ENCODE measurements at places on chromosomes 7 and 10.

GRCh38 chr7:158001621-158002320, 585.9 kb downstream of the PTPRN2 start:
- no peak for DNase-seq

DNA sequence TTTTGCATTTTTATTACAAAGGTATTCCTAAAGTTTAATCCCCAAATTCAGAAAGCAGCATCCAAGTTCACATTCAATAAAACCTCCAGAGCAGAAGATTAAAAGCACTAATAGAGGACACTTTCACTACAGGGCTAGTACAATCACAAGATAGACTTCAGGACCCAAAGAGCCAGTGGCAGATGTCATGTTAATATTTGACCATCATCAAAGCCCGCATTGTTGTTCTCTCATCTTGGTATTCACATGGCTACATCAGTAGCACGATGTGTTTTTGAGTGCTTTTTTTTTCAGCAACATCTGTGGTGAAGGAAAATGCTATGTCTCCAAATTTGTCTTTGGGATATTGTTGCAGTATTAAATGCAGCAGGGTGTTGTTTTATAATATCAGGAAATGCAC, 134.3 kb downstream of the ARL4A start:
- no peak for DNase-seq

GRCh38 chr7:73735528-73735905, 3.1 kb downstream of the ABHD11 start:
- no peak for DNase-seq

DNA sequence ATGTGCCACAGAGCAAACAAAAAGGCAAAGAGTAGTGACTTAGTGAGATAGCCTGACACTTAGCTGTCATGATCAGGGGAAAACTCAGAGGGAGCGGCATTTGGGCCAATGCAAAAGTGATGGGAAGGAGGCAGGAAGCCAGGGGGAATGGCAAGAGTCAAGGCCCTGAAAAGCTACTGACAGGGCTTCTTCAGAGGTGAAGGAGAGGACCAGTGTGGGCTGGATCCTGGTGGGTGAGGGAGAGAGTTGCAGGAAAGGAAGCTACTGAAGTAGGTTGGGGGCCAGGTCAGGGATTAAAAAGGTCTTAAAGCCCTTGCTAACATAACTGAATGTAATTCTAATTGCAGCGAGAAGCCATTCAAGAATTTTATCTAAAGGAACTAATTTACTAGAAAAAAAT, 117.0 kb downstream of the AASS start:
- no peak for DNase-seq

DNA sequence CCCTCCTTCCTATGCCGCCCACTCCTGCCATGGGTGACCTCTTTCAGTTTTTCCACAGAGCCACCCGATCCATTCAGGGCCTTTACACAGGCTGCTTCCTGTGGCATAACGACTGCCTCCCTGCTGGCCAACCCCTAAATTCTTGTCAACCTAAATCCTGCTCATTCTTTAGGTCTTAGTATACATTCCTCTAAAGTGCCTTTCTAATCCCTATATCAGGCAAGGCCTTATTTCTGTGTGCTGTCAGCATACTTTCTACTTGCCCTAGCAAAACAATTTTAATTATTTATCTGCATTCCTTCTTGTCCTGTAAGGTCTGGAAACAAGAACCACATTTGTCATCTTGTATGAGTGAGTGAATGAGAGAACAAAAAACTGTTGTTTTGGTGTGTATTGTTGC, 132.4 kb downstream of the DNAH11 start:
- no peak for DNase-seq

DNA sequence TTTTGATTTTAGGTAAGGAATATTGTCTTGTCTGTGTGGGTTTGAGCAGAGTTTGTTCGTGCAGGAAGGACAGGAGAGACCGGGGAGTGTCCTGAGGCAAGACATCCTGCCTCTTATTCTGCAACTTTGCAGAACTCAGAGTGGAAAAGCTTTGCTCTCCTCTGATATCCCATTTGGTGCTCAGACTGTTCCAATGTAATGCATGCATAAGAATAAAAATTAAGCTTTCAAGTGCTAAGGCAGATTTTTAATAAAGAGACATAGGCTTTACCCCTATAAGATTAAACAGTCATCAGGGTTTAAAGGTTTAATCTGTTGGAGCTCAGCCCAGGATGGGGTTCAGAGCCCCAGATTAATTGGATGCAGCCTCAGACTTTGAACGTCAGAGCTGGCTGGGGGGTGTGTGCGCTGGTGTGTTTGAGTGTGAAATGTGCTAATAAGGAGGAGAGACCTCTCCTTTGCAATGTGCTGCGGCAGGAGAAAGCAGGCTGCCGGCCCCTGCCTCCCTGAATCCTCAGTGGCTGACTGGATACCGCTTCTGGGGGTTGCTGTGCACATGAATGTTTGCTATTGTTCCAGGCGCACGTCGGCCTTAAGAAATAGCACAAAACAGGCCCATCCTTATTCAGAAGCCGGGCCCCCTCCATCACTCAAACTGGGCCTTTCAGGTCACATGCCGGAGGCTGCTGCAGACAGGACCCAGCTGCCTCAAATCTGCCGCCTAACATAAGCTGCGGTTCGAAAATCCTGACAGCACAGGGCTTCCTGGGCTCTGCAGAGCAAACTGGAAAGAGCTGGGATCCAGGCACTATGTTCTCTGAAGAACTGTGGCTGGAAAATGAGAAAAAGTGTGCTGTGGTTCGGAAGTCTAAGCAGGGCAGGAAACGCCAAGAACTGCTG, 84.1 kb upstream of the PRR15 start:
- DNase-seq, result peak; percentile 44

GRCh38 chr10:101444058-101444898, 90.3 kb downstream of the BTRC start:
- DNase-seq, result no peak

GRCh38 chr7:24657980-24658379, 84.7 kb downstream of the PALS2 start:
- DNase-seq, result no peak

DNA sequence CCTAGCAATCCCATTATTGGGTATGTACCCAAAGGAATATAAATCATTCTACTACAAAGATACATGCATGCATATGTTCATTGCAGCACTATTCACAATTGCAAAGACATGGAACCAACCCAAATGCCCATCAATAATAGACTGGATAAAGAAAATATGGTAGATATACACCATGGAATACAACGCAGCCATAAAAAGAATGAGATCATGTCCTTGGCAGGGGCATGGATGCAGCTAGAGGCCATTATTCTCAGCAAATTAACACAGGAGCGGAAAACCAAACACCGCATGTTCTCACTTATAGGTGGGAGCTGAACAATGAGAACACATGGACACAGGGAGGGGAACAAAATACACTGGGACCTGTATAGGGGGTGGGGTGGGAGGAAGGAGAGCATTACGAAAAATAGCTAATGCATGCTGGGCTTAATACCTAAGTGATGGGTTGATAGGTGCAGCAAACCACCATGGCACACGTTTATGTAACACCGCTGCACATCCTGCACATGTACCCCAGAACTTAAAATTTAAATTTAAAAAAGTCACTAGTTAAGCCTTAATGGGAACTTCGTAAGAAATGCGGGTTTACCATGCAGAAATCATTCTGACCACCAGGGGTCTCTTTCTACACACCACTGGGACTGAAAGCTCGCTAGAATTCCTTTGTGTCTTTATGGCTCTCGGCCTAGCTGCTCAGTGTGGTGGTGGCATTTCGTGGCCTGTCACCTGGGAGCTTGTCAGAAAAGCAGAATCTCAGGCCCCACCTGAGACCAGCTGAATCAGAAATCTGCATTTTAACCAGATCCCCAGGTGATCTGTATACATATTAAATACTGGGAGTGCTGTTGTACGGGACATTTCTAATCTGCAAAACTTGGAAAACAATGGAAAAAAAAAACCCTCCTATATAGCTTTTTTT, 9.5 kb downstream of the ANKRD1 start:
- peak; percentile 41 for DNase-seq

GRCh38 chr10:96413151-96413787, 54.5 kb upstream of the OPALIN start:
- DNase-seq, result no peak

DNA sequence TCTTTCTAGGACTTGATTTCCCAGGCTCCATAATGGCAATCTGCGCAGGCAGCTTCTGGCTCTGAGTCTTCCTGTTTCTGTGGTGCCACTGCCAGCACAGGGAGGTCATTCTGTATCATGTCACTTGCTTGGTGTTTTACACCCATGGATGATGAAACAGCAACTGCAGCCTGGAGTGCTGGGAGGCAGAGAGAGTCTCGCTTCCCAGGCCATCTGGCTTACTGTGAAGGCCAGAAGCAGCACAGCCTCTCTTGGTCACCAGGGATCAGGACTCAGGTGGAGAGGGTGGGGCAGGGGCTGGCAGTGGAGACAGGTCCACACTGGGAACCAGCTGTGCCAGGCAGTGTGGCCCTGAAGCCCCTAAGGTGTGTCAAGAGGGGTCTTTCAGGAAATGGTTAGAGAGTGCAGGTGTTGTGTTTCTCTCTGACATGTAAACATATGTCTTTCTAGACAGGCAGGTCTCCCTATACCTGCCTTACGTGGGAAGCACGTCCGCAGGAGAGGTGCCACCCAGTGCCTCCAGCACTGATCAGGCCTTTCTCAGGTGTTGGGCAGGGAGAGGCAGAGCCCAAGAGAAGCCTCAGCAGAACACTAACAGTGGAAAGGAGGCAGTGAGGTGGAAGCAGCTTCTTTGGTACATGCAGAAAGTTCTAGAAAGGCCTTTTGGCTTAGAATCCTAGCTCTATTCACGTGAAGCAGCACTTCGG, 71.4 kb downstream of the INSIG1 start:
- DNase-seq, result no peak

GRCh38 chr7:122309421-122309820, 4.9 kb upstream of the FEZF1 start:
- no peak for DNase-seq

DNA sequence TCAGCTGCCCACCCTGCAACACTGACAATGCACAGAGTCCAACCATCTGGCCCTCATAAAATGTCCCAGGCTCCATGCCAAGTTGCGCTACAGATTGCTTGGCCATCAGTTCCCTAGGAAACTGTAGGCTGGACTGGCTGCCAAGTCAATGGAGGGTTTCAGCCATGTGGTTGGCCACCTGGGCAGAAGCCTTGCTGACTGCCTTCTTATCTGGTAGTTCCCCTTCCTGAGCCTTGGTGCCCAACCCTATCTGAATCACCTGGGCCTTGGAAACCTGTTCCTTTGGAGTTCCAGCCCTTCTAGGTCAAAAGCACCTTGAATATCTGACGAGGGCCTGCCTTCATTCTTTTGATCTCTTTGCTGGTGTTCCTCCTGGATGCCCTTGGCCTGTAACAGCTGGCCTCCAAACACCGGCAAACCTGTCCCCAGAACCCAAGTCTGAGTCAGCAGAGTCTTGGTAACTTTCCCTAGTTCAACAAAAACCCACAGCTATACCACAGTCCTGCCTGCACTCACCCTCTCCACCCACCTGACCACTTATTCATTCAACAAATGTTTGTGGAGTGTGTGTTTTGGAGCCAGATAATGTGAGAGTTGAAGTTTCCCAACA, 37.4 kb upstream of the KDM7A start:
- peak; percentile 92 for DNase-seq

Data from left colon (tissue), 2 donors.